RWPE1 (cell line): ENCODE measurements at places on chromosomes 5 and 9.
A peak's percentile ranks its signal among the peaks of the same experiment; 100 is the strongest.

- no peak for DNase-seq
Measured at GRCh38 chr5:16609412-16609811, 7.4 kb downstream of the RETREG1 start.

DNA sequence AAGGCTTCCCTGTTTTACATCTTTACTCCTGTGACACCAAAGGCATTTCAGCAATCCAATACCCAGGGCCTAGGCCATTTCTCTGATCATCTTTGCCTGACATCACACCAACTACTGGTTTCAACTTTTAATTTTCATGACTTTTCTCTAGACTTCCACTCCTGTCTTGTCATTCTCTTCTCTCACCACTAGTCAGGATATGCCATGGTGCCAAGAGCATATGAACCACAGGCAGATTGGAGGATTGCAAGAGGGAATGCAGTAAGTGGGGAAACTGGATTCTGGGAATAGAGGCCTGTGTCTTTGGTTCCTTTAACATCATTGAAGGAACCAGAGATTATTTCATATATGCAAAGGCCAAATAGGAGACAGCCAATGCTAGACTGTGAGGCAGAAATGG, 69.3 kb downstream of the ANKRD31 start:
- DNase-seq = peak; percentile 34

DNA sequence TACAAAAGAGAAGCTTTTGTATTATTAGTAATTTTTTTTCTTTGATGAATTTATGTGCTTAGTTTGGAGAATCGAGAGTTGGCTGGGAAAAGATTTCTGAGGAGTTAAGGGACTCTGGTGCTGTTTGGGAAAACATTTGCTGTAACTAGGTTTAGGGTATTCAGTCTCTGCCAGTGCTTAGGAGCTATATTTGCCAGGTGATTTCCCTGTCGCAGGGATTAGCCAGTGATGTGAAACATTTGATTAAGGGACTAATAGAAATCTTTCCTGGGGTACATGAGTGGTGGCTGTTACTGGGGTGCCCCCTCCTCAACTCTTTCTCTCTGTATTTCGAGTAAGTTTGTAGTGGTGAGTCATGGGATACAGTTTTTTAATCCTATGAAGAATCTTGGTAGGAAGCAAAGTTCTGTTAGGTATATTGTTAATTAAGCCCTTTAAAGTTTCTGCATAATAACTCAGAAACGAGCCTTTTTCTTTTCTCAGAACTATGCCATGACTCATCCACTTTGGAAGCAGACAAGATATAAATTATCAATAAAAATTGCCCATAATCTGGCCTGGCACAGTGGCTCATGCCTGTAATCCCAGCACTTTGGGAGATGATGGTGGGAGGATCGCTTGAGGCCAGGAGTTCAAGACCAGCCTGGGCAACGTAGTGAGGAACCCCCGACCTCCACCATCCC, 18.6 kb downstream of the RGMB start:
- no peak for DNase-seq

DNA sequence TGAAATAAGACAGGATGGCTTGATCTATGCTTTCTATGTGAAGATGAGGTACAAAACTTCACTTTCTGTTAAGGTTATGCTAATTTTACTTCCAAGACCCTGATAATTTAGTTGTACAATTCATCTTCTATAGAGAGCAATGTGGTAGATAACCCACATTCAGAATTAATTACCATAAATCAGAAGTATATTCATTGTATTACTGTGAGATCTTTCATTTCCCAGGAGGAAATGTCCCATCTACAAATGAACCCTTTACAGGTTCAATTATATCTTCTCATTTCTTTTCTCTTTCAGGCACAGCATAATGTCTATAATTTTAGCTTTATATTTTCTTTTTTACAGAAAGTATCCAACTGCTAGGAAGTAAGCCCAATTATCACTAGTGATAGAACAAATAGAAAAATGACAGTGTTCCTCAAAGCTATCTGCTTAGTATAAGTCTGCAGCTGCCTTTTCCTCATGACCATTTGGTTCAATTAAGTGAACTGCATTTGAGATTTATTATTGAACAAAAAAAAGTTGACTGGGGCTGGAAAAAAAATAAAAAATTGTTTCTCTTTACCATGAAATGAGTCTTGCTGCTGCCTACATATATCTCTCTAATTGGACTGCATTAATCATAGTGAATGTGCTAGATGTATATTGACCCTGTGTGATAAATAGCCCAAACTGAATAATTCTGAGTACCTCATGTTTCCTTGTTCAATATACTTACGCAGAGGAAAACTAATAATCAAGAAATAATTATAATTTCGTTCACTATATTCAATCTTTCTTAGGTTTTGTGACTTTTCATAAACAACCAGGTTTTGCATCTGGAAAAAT, 1329.4 kb downstream of the PTPRD start:
- DNase-seq = no peak

DNA sequence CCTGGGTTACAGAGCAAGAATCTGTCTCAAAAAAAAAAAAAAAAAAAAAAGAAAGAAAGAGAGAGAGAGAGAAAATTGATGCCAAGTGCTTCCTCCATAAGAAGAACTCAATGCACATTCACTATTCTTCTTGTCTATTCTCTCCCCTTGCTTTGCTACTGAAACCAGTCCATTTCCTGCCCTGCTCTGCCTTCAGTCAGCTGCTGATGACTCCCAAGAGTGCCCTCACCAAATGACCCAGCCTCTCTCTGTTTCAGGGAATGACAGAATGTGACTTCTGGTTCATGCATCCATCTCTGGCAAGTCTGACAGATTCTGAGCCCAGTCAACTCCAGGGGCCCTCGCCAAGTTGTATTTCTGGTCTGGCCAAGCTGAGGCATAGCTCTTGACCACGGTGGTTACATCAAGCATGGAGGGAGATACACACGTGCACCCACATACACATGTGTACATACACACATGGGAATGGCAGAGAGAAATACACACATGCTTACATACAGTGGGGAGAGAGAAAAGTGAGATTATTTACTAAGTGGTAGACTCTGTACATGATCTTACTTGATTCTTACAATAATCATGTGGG, 106.2 kb downstream of the NSG2 start:
- DNase-seq = no peak

DNA sequence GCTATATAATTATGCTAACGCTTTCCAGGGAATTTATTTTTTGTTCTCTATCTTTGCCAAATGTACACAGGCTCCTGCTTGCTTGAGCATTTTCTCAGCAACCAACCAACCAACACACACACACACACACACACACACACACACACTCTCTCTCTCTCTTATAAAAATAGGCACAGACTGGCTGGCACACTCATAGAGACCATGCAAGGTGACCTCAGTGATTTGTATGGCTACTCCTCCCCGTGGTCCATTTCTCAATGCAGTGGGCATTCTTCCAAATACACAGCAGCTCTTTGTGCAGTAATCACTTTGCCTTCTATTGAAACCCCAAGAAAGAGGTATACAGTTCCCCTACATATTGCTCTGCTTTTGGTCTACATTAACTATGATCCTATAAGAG, 416.0 kb downstream of the MAN2A1 start:
- DNase-seq = peak; percentile 15

- DNase-seq = no peak
Measured at GRCh38 chr5:107985144-107985543, 314.4 kb upstream of the EFNA5 start.

GRCh38 chr5:14168793-14169262, 25.7 kb downstream of the TRIO start:
- no peak for DNase-seq

DNA sequence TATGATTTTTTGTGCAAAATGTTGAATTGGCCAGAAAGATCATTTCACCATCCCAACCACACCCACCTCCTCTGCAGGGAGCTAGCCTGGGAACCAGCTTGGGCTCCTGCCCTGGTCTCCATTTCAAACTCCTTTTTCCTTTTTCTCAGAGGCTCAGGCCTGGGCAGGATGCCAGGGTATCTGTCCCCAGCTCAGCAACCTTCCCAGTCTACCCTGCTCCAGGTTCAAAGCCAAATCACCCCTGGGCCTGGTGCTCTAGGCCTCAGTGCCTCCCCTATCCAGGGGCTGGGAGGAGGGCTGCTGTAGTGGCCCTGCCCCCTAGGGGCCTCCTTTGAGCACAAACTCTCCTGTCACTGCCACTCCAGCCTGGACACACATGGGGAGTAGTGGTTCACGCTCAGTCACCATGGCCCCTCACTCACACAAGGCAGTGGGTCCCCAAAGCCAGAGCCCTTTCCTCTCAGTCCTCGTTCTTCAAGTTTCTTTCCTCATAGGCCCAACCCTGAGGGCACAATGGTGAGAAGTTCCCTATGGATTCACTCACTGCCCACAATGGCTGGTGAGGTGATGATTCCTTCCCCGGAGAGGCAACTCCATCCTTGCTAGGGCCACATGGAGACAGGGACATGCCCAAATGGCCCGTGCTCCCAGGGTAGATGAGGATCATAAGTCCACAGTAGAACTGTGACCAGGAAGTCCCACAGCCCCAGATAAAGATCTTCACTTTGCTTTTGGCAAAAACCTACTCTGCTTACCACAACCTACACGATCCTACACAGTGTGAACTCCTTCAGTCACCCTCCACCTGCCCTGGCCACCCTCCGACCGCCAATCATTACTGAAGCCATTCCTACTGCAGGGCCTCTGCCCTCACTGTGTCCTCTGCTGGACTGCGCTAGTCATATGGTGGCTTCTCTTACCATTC, 1.6 kb upstream of the ST6GALNAC4 start:
- DNase-seq = no peak

DNA sequence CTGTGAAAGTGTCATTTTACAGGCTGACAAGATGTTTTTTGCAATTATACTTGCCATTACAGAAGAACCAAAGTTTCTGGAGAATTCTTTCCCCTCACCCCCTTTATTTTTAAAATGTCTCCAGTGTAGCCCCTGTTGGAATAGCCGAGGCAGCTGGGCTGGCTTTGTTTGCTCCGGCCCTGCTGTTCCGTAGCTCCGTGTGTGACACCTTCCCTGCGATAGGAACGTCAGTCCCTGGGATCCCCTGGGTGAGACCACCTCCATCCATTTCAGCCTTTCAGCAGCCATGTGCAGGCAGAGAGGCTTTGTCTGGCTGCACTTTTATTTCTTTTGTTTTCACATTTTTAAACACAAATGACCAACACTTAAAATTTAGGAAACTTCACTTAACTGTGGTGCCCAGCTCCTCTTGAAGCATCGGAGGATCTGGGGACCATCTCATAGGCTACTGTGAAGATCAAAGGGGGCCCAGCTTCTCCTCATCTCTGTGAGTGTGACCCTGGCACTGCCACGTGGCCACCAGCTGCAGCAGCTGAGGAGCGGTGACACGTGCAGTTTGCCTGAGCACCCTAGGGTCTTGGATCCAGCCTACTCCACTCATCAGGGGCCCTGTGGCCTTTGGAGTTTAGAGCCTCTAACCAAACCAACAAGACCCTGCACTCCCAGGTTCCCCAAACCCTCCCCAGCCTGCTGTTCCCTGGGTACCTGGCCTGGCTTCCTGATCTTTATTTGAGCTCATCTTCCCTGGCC, 125.7 kb upstream of the RAPGEF1 start:
- no peak for DNase-seq
